ENCODE measurements at places on chromosomes 7 and 10.

DNA sequence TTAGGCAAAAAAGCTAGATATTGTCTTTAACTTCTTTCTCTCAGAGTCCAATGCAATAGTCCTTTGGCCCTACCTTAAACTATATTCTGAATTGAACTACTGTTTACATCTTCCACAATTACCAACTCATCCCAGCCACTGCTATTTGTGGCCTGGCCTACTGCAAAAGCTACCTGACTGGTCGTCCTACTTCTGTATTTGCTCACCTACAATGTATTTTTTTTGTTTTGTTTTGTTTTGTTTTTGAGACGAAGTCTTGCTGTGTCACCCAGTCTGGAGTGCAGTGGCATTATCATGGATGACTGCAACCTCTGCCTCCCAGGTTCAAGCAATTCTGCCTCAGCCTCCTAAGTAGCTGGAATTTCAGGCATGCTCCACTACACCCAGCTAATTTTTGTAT lies 51.2 kb downstream of the ARL4A start:
- no peak for DNase-seq

- DNase-seq, result no peak
These were observed 66.1 kb downstream of the AGK start for GRCh38 chr7:141617280-141617679.

- DNase-seq, result no peak
These were observed 148.4 kb upstream of the AHR start for GRCh38 chr7:17150018-17150417.

DNA sequence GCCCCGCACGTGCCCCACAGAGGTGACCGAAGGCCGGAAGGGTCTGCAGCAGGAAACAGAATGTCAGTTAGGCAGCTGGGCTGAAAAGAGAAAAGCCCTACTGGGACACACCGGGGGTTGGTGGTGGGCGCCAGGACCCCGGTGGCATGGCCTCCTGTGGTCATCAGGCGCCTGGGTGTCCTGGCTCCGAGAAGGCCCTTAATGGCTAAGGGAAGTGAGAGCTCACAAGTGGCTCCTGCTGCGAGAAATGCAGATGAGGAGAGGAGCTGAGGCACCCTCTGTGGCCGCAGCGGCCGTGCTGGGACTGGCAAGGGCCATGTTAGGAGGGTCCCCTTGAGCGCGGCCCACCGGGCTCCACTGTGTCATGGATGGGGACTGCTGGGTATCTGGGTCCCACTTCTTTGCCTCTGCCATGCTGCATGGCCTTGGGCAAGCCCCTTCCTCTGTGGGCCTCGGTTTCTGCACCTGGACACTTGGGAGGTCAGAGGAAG lies 79.2 kb upstream of the GNA12 start:
- no peak for DNase-seq

GRCh38 chr7:44065431-44066110 lies at the start of gene PGAM2:
PGAM2 (minus strand) TSS chr7:44065567; CDS start chr7:44065529, 38 bp downstream.
- DNase-seq, result no peak

GRCh38 chr10:22711373-22711772 lies 3.0 kb downstream of the PIP4K2A start:
- no peak for DNase-seq

GRCh38 chr10:68212721-68213352 lies 19.1 kb downstream of the ATOH7 start:
- DNase-seq, result no peak

DNA sequence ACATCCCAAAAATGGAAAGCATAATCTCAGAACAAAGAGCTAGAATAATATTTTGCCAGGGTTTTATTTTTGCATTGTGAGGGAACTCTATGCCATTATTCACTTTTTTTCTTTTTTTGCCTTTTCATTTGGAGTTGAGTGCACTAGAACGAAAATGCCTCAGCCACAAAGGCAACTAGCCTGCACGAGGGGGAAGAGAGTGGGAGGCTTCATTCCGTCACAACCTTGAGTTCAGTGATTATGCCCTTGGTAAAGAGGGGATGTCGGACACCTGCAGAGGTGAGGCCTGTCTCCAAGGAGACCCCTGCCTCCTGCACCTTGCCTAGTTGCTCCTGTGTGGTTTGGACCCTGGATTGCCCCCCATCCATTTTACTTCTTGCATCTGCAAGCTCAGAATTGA lies 232.7 kb downstream of the TEX36 start:
- DNase-seq, result no peak

DNA sequence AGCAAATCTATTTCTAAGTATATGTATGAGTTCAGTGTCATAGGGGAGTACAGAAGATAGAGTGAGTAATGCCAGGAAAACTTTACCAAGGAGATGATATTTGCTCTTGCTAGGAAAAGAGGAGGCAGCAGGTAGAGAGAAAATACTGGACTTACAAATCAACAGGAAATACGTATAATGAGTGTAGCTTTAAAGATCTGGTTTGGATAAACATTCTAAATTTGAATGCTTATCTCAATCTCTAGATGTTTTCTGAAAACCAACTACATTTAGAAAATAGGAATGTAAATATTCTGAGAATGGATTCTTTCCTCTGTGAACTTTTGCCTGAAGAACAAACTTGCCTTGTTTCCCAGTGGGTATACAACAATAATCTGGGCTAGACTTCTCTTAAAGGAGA lies 46.9 kb upstream of the GNAI1 start:
- no peak for DNase-seq

- peak; percentile 57 for DNase-seq
These were observed 105.9 kb upstream of the EEPD1 start for GRCh38 chr7:36047091-36047658.

DNA sequence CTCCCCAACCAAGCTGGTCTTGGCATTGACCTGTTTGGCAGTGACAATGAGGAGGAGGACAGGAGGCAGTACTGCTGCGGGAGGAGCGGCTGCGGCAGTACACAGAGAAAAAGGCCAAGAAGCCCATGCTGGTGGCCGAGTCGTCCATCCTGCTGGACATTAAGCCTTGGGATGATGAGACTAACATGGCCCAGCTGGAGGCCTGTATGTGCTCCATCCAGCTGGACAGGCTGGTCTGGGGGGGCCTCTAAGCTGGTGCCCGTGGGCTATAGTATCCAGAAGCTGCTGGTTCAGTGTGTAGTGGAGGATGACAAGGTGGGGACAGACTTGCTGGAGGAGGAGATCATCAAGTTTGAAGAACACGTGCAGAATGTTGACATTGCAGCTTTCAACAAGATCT lies 39.1 kb upstream of the ZNF273 start:
- DNase-seq, result no peak

DNA sequence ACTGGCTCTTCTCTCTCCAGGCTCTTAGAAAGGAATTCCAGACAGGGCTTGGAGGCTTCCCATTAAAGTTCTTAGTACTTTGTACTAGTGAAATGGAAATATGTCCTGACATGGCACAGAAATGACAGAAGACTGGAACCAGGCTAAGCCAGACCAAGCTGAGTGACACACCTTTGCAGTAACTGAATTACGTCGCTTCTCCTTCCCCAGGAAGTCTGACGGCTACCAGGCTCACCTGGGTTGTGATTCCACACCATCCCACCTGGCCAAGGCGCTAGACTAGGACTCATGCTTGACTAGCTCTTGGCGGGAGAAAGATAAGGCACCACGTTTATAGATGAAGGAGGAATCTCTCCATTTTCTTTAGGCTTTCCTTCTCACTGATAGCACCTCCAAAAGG lies 50.7 kb upstream of the KCNIP2 start:
- DNase-seq, result no peak

GRCh38 chr7:29610086-29610485 lies 46.5 kb downstream of the PRR15 start:
- DNase-seq, result no peak

DNA sequence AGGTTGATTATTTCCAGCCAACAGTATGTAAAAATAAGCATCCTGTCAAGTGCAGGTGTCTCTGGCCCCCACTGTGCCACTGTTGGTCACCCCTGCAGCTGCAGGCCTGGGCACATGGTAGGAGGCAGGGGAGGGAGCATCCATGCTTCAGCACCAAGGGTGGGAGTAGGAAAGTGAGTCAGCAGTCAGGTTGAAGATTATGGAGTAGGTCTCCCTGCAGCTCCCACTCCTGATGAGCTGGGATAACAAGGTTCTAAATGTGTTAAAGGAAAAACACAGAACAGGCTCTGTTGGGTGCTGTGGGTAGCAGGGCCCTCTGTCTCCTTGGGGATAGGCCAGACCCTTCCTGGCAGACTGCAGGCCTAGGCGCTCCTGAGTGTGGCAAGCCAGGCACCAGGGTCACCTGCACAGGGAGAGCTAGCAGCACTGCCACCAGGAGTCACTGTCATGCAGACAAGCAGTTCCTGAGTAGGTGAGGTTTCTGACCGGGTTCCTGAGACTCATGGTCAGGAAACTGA lies 59.3 kb downstream of the NUDCD3 start:
- DNase-seq, result no peak

- no peak for DNase-seq
These were observed 73.6 kb downstream of the COL26A1 start for GRCh38 chr7:101436221-101436735.

DNA sequence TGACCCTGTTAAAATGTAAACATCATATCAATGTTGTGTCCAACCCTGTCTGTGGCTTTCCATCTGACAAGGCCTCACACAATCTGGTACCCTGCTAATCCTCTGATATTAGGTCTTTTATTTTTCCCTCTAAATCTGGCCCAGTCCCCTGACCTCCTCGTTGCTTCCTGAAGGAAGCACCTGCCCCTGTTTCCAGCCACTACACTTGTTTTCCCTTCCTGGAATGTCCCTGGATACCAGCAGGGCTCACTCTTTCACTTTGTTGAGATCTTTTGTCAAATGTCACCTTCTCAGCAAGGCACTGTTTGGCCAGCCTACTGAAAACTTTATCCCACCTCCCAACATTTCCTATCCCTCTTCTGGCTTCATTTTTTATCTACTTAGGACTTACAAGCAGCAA lies 2.1 kb downstream of the SAMD9L start:
- DNase-seq, result no peak

- no peak for DNase-seq
These were observed 534 bp downstream of the FZD9 start for GRCh38 chr7:73433924-73434700.

GRCh38 chr7:88759230-88760135 lies at the start of gene ZNF804B:
ZNF804B (plus strand) TSS chr7:88759700; CDS start chr7:88759977, 277 bp downstream.
- DNase-seq, result peak; percentile 63

- DNase-seq, result no peak
These were observed 1276.3 kb upstream of the AUTS2 start for GRCh38 chr7:68321776-68322496.

DNA sequence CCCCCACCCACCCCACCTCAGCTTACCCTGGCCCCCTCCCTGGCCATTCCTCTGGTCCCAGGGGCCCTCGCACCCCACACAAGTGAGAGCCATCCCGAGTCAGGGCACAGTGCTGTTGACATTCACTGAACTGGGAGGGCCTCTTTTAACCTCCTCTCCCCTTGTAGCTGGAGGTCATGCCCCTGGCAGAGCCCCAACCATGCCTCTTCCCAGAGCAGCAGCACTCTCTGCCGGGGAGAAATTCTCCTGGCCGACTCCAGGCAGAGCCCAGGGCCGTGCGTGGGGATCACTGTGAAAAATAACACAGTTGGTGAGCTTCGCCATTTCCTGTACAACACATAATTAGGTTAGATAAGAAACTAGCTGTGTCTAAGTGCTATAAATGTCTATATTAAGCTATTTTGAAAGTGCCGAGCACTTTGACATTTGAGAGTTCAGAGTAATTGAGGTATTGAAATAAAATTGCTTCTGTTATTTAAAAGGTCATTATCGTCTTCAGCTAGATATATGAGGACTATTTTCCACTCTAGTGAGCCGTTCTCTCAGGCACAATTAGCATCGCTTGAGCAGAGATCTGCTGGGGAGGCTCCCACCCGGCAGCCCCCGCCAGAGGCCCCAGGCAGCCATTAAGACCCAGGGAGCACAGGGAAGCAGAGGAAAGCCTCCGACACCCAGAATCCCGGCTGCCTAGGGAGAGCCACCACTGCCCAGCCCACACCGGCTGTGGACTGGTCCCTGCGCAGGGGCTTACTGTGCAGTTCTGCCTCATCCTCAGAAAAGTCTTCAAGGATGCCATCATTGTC lies 62.4 kb upstream of the LRRC18 start:
- no peak for DNase-seq

DNA sequence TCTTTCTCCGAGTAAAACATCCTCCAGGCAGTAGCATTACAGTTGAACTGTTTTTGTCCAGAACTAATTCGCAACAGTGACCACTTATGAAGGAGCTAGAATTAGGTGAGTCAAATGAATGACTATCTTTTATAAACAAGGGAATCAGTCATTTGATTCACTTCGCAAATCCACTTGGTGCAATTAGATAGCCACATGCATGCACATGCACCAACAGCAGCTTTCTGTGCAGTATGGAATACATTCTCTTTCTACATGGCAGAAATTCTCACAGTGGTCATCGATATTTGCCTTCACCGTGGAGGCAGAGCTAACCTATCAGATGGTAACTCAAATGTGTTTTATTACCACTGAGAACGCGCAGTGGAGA lies 118.8 kb downstream of the CDK6 start:
- DNase-seq, result no peak

DNA sequence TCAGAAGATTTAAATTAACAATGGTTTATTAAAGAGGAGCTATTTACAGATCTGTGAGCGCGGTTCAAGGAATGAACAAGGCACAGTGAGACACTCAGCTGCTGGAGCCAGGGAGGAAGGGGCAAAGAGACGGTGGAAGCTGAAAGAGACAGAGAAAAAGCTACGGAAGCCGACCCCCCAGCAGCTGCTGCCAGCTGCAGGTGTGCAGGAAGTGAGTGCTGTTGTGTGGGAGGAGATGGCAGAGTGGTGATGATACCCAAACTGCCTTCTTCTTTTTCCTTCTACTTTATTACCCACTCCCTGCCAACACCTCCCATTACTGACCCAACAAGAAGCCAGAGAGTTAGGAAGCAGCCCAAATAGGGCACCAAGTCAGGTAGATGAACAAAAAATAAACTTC lies 41.9 kb upstream of the MBL2 start:
- DNase-seq, result no peak

DNA sequence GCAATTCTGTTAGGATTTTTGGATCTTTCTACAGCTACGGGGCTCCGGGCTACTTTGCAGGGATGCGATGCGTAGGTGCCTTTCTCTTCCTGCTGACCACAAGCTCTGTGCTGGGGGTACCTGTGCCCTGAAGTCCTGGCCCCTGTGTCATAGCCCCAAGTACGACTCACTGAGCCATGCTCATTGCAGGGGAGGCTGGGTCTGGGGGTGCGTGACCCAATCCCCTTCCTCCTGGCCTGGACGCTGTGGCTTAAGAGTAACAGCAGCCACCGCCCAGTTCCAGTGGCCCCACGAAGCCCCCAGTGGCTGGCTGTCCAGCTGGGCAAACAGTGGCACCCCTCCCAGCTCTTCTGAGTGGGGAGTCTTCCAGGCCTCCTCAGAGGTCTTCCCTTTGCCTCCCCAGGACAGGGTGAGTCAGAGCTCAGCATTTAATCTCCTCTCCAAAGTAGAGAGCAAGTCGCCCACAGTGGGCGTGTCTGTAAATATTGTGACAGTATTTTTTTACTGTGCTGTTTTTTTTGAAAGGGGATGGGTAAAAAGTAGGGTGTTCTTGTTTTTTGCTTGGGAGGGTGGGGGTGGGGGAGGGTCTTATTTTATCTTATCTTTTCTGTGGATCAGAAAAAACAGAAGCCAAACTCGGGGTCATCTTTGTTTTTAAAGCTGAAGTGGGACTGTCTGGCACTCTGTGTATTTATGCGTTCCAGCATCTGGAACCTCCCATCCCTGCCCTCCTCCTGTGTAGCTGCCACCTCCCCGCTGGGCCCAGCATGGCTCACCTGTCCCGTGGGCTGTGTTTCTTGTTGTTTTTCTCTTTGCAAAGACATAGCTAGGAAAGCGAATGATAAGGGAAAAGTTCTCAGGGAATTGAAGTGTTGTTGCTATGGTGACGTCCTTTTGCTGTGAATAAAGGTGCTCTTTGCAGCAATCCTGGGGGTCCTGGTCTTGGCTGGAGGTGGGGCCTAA lies 8.2 kb downstream of the LFNG start:
- DNase-seq, result no peak

- DNase-seq, result no peak
These were observed 139.0 kb upstream of the GDF10 start for GRCh38 chr10:47160967-47161366.
